ENCODE measurements at places on chromosomes 6 and 20.

- no peak for DNase-seq
Observed at GRCh38 chr6:87879132-87879861, 168.3 kb upstream of the SPACA1 start.

- DNase-seq = no peak
Observed at GRCh38 chr6:140107216-140107615, 732.8 kb upstream of the CITED2 start.

DNA sequence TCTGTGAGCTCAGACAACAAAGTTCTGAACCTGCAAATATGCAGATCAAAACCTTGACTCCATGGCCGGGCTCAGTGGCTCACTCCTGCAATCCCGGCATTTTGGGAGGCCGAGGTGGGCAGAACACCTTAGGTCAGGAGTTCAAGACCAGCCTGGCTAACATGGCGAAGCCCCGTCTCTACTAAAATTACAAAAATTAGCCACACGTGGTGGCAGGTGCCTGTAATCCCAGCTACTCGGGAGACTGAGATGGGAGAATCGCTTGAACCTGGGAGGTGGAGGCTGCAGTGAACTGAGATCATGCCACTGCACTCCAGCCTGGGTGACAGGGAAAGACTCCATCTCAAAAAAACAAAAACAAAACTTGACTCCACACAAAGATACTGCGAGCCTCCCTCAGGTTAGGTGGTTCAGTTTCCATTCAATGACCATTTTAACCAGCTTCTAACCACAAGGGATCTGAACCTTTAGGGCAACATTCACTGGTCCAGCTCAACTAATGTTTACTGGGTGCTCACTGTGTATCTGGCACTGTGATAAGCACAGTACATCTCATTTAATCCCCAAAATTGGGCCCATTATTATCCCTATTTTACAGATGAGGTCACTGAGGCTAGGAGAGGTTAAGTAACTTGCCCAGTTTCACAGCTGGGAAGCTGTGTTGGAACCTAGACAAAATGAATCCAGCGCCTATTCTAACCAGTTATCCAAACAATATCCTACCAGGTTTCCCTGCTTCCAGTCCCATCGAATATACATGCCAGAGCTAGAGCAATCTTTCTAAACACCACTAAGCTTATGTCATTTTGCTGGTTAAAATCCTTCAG, 1.8 kb downstream of the SNRPB start:
- no peak for DNase-seq

GRCh38 chr6:114075777-114076176, 104.8 kb upstream of the HDAC2 start:
- no peak for DNase-seq

GRCh38 chr6:167329014-167329413, 4.1 kb downstream of the TTLL2 start:
- DNase-seq = no peak

- no peak for DNase-seq
Observed at GRCh38 chr6:48073976-48074767, 36.8 kb downstream of the PTCHD4 start.

- DNase-seq = no peak
Observed at GRCh38 chr6:6224933-6225486, 95.5 kb downstream of the F13A1 start.

- no peak for DNase-seq
Observed at GRCh38 chr6:148890652-148891404, 144.0 kb downstream of the UST start.

- no peak for DNase-seq
Observed at GRCh38 chr20:6420336-6420735, 297.5 kb upstream of the FERMT1 start.

GRCh38 chr20:35697696-35698297, 1.4 kb downstream of the NFS1 start:
- DNase-seq = no peak

DNA sequence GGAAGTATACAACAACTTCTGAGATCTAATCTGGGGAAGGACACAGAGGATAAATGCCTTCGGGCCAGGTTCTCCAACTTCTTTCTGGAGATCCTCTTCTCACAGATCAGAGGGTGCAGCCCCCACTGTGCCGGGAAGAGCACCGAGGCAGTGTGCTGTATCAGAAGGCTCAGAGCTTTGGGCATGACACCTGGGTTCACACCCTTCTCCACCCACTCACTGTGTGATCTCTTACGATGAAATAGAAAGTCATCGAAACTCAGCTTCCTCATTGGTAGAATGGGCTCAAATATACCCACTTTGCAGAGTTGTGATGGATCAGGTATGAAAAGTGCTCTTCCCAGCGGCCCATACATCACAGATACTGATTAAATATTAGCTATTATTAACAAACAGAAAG, 347.5 kb upstream of the SOX4 start:
- no peak for DNase-seq

- DNase-seq = no peak
Observed at GRCh38 chr20:49575551-49576060, 7.7 kb upstream of the PTGIS start.

- DNase-seq = no peak
Observed at GRCh38 chr6:4074478-4075235, 4.3 kb downstream of the FAM217A start.

DNA sequence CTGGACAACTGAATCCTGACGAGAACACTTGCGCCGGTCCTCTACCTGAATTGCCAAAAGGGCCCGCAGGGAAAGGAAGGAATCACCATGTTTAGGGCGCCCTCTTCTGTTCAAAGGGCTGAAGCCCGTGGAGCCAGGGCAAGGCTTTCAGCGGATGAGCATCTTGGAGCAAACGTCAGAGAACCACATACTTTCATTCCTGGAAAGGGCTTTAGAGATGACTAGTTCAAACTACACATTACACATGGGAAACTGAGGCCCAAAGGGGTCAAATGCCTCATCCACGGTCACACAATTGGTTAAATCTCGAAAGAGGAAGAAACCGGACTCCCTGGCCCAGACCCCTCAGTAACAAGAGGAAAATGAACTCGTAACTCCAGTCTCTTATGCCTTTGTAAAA, 11.5 kb upstream of the ZNF133 start:
- peak; percentile 47 for DNase-seq

- DNase-seq = no peak
Observed at GRCh38 chr20:49544535-49544934, 23.4 kb downstream of the PTGIS start.

- no peak for DNase-seq
Observed at GRCh38 chr6:32085759-32086459, 23.2 kb downstream of the TNXB start.

- DNase-seq = no peak
Observed at GRCh38 chr20:38806855-38807655, 1.6 kb downstream of the PPP1R16B start.

- no peak for DNase-seq
Observed at GRCh38 chr6:42417641-42418112, 34.0 kb downstream of the TRERF1 start.

- DNase-seq = no peak
Observed at GRCh38 chr6:81613606-81614005, 138.9 kb downstream of the TENT5A start.

GRCh38 chr6:47371139-47371869, 61.6 kb upstream of the TNFRSF21 start:
- no peak for DNase-seq

DNA sequence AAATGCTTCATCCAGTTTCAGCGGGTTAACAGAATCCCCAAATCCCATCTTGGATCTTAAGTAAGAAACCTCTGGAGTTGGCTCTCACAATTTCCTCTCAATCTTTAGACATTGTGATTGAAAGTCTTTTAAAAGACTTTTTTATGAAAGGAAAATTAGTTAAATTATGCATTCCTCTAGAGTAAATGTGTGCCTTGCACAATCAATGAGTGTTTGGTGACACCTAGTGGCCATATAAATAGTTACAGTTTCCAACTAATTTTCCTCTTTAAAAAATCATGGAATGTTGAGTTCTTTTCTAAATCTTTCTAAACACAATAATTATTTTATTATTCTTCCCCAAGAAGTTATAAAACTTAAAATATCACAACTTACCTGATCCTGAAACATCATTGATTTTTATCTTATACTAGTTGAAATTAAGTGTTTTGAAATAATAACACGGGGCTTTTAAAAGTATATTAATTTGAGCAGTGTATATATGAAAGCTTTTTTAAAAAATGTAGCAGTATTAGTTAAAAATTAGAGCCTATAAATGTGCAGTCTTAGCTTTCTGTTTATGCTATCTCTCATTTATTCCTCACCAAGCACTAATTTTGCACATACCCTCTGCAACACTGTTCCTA, 66.4 kb downstream of the PKHD1 start:
- DNase-seq = no peak

- DNase-seq = no peak
Observed at GRCh38 chr6:26170181-26170580, 83.0 kb downstream of the HFE start.

GRCh38 chr6:18323935-18324705, 59.8 kb upstream of the DEK start:
- DNase-seq = no peak

DNA sequence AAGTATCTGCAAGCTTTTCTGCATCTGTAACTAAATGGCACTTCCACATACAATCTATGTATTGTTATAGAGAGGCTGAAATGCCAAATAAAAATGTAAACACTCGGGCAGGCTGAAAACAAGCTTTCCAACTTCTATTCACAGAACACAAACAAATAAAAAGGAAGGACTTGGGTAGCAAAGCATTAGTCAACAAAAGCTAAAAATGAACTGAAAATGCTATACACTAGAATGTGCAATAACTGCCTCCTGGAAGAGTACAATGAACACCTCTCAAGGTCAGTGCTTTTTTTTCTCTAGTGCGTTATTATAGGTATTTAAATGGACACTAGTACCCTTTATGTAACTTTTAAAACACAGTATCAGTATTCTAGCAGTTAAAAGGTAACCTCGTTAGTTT, 31.4 kb downstream of the STK38 start:
- no peak for DNase-seq

DNA sequence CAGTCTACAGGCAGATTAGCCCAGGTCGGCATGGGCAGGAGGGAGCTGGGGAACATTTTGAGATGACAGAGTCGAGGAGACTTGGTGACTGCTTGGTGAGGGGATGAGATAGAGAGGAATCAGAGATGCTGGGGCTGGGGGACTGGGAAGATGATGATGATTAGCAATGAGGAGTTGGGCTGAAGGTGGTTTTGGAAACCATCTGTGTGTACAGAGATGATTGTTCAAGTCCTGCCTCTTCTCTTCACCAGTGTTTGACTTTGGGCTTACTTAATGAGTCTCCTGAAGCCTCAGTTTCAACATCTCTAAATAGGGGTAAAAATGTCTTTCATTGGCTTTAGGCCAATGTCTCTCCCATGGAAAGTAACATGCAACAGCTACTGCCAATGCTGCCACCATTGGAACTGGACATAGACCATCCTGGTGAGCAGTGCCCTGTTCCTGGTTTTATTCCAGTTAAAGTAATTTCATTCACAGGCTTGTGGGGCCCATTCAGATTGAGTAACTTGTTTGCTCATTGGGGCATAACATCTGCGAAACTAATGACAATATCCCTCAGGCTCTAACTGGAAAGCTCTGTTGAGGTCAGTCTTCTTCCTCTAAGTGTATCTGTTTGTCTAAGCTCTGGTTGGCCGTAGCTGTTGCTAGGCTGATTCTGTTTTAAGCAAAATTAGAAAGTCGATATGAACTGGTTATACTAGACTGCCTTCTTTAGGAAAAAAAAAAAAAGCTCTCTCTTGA, 99.1 kb downstream of the ARMC2 start:
- no peak for DNase-seq

- DNase-seq = no peak
Observed at GRCh38 chr6:44012078-44012493, 115.2 kb downstream of the MRPL14 start.

- no peak for DNase-seq
Observed at GRCh38 chr6:43394982-43395381, 25.5 kb upstream of the ZNF318 start.

DNA sequence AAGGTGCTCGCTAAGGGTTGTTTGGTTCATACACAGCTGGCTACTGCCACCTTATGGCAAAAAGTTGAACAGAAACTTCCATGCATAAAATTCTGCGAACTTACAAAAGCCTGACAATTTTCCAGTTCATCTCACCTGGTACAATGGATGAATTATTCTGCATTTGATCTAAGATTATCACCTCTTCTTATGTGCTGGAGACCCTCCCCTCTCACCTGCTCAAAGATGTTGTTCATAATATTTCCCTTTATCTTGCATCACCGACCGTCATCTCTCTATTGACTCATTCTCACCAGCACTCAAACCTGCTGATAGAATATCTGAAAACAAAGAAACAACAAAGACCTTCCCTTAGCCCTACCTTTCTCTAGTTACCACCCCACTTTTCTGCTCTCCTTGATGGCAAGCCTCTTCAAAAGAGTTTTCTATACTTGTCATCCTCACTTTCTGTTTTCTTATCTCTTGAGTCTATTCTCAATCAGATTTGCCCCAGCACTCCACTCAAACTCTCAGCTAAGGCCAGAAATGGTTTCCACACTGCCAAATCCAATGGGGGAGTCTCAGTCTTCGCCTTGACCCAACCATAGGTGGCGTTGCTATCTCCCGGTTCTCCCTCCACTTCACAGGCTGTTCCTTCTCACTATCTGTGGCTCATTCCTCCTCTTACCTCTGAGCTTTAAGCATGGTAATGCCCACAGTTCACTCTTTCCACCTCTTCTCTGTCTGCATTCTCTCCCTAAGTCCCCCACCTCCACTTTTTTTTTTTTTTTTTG, 25.8 kb downstream of the SNRNP48 start:
- peak; percentile 25 for DNase-seq

DNA sequence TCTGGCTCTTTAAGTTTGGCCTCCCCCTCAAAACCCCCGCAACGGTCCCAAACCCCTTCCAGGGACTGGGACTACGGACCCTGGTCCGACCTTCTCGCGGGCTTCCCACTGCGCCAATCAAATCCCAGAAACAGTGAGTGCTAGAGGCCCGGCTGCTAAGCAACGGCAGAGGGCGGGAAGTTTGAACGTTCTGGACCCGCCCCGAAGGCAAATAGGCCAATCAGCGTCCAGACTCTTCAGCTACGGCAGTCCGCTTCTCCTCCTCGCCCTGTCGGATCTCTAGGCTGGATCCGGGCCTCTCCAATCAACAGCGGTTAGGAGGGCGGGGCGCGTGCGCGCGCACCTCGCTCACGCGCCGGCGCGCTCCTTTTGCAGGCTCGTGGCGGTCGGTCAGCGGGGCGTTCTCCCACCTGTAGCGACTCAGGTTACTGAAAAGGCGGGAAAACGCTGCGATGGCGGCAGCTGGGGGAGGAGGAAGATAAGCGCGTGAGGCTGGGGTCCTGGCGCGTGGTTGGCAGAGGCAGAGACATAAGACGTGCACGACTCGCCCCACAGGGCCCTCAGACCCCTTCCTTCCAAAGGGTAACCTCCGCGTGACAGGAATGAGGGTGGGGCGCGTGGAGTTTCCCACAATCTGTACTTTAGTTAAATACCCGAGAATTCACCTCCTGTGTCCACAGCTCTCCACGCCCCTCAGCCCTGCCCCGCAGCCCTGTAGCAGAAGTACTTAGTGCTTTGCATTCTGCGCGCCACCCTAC, at the start of gene MSH5:
Gene MSH5, plus strand, starts transcription at position 367 of the 758 bp plus-strand sequence. CDS start 462 bp downstream, outside the sequence.
- peak; percentile 97 for DNase-seq
